Stimulated activated CD4-positive, alpha-beta T cell treated with anti-CD3 and anti-CD28 coated beads, Interleukin-1b, Interleukin-23, amount 100 ng/mL, for 24 hours (primary cell): ENCODE measurements at places on chromosomes 7 and 10.

- DNase-seq: no peak
These were observed 51.0 kb downstream of the FBXW4 start for GRCh38 chr10:101644002-101644401.

GRCh38 chr7:83633516-83633915 lies 15.4 kb downstream of the SEMA3E start:
- DNase-seq: no peak

DNA sequence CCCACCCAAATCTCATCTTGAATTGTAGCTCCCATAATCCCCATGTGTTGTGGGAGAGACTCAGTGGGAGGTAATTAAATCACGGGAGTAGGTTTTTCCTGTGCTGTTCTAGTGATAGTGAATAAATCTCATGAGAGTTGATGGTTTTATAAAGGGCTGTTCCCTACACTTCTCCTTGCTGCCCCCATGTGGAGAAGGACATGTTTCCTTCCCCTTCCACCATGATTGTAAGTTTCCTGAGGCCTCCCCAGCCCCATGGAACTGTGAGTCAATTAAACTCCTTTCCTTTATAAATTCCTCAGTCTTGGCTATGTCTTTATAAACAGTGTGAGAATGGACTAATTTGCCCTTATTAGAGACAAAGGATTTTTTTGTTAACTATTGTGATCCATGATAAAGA lies 48.5 kb upstream of the MKX start:
- no peak for DNase-seq

DNA sequence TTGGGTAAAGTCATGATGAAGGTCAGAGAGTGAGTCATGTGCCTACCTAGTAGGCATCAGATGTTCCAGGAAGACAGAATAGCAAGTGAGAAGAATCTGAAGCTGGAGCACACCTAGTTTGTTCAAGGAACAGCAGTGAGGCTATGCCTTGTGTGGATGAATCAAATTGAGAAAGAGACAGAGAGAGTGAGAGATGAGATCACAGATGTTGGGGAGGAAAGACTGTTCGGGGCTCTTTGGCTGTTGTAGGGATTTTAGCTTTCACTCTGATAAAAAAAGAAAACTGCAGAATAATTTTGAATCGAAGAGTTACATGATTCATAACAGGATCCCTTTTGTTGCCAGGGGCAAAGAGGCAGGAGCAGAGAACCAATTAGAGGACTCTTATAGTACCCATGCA lies 6.3 kb downstream of the LIPF start:
- DNase-seq: no peak

- no peak for DNase-seq
These were observed 61.3 kb downstream of the KAT6B start for GRCh38 chr10:74887614-74888284.

- DNase-seq: no peak
These were observed 1.6 kb downstream of the TIAL1 start for GRCh38 chr10:119595134-119595675.

DNA sequence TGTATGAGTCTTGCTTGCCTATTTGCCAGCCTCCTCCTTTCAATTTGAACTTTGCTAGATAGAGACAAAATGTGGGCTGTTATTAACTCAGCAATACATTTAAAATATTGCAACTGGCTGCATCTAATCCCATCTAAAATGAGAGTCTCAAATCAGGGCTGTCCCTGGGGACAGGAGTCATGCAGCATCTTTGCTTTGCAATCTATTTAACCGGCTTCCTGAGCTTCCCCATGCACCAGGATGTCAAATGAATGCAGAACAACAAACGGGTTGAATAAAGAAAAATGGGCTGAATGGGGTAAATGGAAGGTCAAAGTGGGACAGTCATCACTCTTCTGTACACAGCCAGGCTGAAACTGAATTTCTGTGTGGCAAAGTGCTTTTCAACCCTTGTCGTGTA lies 89.2 kb downstream of the AOAH start:
- DNase-seq: no peak

DNA sequence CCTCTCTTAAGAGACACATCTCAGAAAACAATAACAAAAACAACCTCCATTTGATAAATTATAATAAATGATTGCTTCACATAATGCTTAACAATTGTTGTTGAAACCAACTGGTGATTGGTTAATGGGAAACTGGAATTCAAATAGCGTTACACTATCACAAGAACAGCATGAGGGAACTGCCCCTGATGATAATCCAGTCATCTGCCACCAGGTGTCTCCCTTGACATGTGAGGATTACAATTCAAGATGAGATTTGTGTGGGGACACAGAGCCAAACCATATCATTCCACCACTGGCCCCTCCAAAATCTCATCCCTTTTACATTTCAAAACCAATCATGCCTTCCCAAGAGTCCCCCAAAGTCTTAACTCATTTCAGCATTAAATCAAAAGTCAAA lies 375.9 kb downstream of the BMPER start:
- DNase-seq: no peak

- no peak for DNase-seq
These were observed 8.1 kb downstream of the DNAH11 start for GRCh38 chr7:21550821-21551531.

DNA sequence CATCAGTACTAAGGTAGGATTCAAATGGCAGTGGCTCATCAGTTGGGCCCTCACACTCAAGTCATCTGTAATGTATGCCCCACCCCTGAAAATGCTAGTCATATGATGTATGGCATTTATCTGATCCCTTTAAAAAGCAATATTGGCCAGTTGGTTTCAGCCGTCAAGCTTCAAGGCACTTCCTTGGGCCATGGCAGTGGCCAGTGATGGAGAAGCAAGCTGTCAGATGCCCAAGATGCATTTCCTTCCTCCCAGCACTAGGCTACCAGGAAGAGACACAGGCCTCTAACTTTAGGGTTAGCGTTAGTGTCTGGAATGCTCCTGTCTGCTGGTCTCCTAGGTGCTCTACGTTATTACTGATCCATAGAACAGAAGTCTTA lies 64.1 kb downstream of the PIK3AP1 start:
- DNase-seq: no peak

DNA sequence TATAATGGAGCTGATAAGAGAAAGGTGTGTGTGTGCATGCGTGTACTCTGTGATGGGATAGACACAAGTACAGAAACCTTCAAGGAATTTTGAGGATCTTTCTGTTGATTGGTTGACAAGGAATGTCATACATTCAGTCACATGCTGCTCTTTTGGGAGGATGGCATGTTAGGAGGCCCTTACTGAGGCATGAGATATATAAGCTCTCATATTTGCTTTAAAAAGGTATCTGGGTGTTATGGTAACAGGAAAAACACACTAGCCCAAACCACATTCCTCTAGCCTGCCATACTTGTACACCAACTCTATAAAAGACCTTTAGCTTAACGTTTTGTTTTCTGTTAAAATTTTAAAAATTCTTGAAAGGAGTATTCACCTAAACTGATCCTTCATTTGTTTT lies 72.5 kb upstream of the EGFR start:
- no peak for DNase-seq

- no peak for DNase-seq
These were observed 175.5 kb upstream of the FZD1 start for GRCh38 chr7:91088691-91089090.

- no peak for DNase-seq
These were observed 27.1 kb downstream of the TNRC18 start for GRCh38 chr7:5396542-5396941.

DNA sequence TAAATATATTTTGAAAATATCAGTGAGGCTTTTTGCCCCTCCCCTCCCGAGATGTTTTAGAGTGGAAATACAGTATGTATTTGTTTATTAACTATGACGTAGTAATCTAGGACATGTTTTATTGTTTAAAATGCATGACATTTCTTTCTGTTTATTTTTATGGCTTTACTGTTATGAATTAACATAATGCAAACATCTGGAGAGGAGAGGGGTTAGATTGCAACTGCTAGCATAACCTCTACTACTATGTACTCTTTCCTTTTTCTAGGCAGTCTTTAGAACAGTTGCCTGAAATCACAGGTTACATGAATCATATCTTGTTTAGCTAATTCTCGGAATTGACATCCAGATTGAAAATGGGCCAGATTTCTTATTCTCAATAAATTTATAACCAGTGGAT lies 7.4 kb downstream of the BTAF1 start:
- no peak for DNase-seq

- no peak for DNase-seq
These were observed 389.1 kb downstream of the PAXIP1 start for GRCh38 chr7:154613811-154614210.

DNA sequence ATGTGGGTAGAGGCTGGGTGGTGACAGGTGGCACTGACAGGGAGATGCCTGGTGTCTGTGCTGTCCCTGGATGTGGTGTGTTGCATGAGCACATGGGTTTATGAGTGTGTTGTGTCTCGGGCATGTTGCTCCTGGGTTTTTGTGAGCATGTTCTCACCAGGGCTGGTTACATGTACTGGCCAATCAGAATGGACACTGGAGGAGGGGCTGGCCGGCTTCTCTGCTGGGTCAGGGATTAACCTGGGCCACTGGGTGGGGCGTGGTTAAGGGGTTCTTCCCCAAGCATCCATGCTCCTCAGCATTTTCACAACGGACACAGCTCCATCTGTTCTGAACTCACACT lies 20.8 kb upstream of the VOPP1 start:
- no peak for DNase-seq

GRCh38 chr10:124259139-124259825 lies 159.4 kb downstream of the OAT start:
- no peak for DNase-seq

GRCh38 chr7:132560825-132561529 lies 15.3 kb downstream of the PLXNA4 start:
- no peak for DNase-seq

GRCh38 chr10:15225511-15225910 lies 57.0 kb upstream of the NMT2 start:
- DNase-seq: no peak

- no peak for DNase-seq
These were observed 142.1 kb upstream of the EEPD1 start for GRCh38 chr7:36010656-36011587.

GRCh38 chr10:1134156-1134555 lies 78.0 kb downstream of the WDR37 start:
- no peak for DNase-seq

GRCh38 chr10:112775381-112775780 lies 174.7 kb upstream of the TCF7L2 start:
- no peak for DNase-seq

GRCh38 chr10:47402641-47403301 lies 18.7 kb upstream of the ZNF488 start:
- no peak for DNase-seq

GRCh38 chr10:79162022-79162421 lies 93.3 kb downstream of the ZMIZ1 start:
- no peak for DNase-seq

DNA sequence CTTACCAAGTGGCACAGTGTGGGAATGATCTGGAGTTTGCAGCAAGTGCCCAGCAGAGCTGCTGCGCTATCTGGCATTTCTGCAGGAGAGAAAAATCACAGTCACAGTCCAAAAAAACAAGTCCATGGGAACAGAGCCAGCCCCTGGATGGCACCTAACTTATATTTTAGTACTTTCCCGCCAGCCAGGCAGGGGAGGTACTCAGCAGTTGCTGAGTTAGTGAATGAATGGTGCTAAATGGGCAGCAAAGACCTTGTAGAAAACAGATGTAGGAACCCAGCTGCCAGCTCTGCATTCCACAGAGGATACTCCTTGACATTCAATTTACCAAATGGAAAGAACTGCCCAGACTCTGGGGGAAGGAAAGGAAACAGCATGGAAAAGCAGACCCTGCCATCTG lies 54.5 kb downstream of the GSDME start:
- no peak for DNase-seq

- no peak for DNase-seq
These were observed 20.8 kb upstream of the HYAL4 start for GRCh38 chr7:123823898-123824753.

GRCh38 chr10:9228771-9229170 lies 1174.3 kb downstream of the GATA3 start:
- DNase-seq: no peak

DNA sequence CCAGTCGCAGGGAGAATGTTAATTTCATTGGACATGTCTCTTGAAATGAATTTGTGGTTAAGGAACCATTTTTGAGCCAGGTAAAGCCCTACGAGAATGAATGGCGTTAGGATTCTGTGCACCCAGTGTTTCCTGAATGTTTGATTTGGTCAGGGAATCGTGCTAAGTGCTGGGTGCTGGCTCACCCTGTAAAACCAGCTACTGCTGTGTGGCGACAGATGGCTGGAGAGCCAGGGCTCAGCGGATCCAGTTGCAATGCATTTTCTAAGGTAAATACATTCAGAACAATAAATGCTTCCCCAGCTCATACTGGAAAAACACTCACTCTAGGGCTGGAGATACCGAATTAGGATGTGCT lies 355.5 kb downstream of the GLRX3 start:
- no peak for DNase-seq

DNA sequence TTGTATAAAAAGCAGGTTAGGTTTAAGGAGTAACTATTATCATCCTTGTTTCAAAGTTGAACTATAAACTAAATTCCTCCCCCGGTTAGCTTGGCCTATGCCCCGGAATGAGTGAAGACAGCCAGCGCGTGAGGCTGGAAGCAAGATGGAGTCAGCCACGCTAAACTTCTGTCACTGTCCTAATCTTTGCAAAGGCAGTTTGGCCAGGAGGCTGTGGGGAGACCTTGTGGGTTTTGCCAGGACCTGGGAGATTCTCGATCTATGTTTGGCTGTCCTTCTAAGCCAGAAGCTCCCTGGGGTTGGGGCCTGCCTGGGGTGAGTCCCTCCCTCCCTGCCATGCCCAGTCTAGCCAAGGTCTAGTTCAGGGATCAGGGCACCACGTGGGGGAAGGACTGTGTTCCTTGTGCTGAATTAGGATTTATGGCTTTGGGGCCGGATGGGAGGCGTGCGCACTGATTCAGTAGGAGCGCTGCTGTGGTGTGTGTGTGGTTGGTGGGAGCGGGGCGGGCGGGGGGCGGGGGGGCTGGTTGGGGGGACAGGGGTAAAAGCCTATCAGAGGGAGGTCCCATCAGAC lies 871 bp upstream of the GTF2IRD1 start:
- no peak for DNase-seq

- peak; percentile 57 for DNase-seq
These were observed 83.0 kb upstream of the DUSP5 start for GRCh38 chr10:110414548-110415309.

GRCh38 chr7:6608794-6609193 lies 6.6 kb upstream of the ZNF853 start:
- no peak for DNase-seq

GRCh38 chr10:28113202-28113601 lies 114.3 kb upstream of the ODAD2 start:
- DNase-seq: no peak

GRCh38 chr10:126186766-126187165 lies 201.5 kb downstream of the ADAM12 start:
- no peak for DNase-seq

GRCh38 chr7:148723166-148723559 lies 24.5 kb downstream of the CUL1 start:
- DNase-seq: no peak

DNA sequence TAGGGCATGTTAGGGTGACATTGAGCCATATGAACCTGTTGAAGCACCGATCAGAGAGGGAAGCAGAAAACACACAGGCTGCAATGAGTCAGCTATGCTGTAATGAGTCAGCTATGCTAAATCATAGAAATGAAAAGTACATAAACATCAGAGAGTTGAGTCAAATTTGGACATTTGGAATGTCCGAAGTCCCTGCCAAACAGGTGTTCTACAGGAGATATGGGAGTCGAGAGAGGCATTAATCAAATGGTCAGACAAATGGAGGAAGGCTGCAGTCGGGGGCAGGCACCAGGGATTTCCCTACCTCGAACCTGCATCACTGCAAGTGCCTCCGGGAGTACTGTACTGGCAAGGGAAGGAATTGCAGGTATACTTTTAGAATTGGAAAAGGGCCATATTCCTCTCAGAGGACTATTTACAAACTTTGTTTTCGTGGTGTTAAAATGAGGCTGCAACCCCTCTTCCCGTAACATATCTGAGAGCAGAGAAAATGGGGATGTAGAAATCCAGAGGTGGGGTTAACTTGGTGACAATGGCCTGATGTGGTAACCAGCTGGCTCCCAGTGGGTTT lies 8.8 kb upstream of the ZC3HAV1 start:
- no peak for DNase-seq
